ENCODE measurements at places on chromosomes 6 and 20. TPM values are rescaled to one million over a fixed set of nuclear protein-coding genes. Genes with fewer than 3 reads are reported as not detected.

Gene TTI1
- 21.2 TPM for total RNA-seq

DNA sequence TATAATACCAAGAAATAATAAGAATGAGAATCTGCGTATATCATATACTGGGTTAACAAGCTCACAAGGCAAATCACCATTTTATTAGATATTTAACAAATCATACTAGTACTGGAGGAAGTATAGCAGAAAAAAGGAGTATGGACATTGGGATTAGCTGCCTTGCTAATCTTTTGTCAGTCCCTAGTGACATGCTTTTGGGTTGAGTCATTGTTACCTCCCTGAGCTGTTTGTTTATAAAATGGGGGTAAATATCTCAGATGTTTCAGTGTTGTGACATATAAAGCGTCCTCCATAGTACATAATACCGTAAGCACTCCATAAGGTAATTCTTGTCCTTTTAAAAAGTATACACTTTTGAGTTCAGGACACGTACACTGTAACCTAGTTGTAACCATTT, 107.0 kb downstream of the ESR1 start:
- no peaks in the 10 kb centered on the region for H3K27me3 ChIP-seq
- H3K36me3 ChIP-seq, result no peaks in the 10 kb centered on the region
- DNase-seq, result no peak

DNA sequence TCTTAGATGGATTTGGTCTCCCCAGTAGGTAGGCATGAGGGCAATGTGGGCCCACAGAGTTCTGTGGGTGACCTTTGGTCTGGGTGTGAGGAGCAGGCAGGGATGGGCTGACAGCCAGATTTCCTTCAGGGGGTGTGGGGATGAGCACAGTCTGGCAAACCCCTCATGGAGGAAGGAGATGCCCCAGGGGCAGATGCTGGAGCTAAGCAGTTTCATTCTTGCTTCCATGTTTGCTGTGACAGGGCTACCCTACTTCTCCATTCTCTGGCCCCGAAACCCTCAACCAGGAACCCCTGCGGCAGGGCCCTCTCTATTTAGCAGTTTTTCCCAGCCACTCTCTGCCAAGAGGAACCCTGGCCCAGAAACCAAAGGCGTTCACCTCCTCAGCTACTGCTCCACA, 40.4 kb downstream of the GCLC start:
- H3K27ac ChIP-seq, result no peak overlapping the region
- H3K4me1 ChIP-seq, result no peaks in the 10 kb centered on the region
- no peak for DNase-seq
- H3K36me3 ChIP-seq, result peaks cover 36% of the 10 kb centered on the region

DNA sequence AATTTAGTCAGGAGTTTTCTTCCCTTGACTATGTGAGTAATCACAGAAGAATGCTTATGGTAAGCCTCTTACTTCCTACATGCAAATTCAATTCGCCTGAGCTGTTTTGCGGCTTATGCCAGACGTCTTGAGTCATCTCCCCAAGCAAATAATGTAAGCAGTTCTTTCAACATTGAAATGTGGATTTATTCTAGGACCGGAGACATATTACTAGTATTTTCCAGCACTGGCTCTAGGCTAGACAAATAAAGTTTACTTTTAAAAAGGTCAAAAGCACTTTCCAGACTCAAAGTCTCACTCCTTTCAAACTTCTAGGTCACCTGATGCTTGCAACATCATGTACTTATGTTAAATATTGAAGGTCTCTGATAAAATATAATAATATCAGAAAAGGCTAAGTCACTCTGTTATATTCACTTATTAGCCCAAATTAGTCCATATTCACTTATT, 38.1 kb upstream of the NOX3 start:
- no peaks in the 10 kb centered on the region for H3K4me1 ChIP-seq
- H3K27me3 ChIP-seq, result no peaks in the 10 kb centered on the region
- no peak for DNase-seq
- H3K36me3 ChIP-seq, result no peaks in the 10 kb centered on the region
- H3K4me3 ChIP-seq, result no peak overlapping the region

DNA sequence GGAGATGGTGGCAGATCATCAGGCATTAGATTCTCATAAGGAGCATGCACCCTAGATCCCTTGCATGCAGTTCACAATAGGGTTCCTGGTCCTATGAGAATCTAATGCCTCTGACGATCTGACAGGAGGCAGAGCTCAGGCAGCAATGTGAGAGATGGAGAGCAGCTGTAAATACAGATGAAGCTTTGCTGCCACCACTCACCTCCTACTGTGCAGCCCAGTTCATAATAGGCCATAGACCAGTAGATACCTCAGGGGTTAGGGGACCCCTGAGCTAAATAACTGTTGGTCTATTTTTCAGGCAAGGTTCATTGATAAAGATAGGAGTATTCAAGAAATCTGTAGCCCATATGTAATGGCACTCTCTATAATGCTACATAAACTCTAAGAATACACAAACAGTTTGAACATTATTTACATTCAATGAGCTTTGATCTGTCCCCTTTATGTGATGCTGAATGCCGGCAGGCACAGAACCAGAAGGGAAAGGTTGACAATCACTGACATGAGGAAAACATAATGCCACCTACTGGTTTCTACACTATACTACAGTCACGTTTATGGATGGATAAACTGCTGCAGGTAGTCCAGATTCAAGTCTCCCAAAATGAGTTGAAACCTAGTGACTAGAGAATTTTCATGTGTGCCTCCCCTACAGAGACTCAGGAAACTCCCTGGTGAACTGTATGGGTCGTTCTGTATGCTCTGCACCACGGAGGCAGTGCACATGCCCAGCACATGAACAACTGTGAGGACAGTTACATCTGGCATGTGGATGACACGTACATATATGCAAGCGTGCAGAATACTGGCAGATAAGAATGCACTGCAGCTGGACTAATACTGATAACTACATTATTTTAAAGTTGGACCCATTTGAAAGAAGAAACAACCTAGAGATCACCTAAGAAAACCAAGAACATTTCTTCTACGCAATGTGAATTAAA, 72.0 kb downstream of the DST start:
- no peaks in the 10 kb centered on the region for H3K36me3 ChIP-seq
- H3K27ac ChIP-seq, result no peak overlapping the region
- no peak for DNase-seq
- no peaks in the 10 kb centered on the region for H3K27me3 ChIP-seq

DNA sequence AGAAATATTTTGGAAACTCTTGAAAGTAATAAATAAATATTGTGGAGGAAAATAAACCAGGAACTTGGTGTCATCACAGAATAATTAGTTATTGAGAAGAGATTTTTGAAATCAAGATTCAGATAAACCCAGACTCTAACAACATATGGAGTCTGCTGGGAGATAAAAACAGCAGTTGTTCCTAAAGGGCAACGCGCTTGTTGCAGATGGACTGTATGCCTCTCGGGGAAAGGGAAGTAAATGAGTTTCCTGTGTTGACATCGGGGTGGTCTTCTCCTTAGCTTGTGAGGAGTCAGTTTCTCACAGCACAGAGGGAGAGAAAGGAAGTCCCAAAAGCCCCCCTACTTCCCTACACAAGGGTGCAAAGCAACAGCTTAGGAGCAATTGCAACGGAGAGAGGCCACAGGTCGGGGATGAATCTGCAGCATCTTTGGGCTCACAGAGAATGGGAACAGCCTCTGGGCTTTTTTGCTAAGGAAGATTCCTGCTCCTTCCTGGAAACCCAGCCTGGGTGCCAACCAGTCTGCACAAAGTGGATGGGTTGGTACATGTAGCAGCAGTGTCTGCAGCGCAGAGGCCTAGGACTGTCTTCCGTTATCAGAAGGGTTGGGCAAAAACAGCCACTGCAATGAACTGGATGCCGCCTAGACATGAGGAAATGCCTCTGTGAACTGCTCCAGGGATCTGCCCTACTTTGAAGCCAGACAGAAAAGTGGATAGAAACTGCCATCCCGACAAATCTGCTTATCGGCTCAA, 603.0 kb upstream of the NRSN1 start:
- H3K27me3 ChIP-seq, result no peaks in the 10 kb centered on the region
- no peaks in the 10 kb centered on the region for H3K36me3 ChIP-seq
- H3K4me3 ChIP-seq, result no peak overlapping the region
- H3K27ac ChIP-seq, result no peak overlapping the region

DNA sequence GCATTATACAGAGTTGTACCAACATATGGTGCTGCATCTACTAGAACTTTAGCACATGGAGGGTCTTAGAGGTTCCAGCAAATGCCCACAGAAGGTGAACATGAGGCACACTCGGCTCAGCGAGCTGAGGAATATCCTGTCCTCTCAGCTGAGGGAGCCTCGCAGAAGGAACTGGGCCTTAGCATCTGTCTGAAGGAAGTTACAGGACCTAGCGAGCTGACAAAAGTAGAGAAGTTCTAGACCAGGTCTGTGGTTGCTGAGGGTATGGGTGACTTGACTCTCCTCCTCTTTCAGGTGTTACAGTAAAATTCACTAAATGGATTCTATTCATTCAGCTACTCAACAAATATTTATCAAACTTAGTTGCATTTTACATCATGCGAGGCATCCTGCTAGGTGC, 157.2 kb downstream of the ZDHHC14 start:
- no peak overlapping the region for H3K27ac ChIP-seq
- H3K4me1 ChIP-seq, result peaks cover 13% of the 10 kb centered on the region
- no peak overlapping the region for H3K4me3 ChIP-seq
- no peaks in the 10 kb centered on the region for H3K36me3 ChIP-seq
- no peaks in the 10 kb centered on the region for H3K27me3 ChIP-seq

GRCh38 chr20:53691060-53691810, 97.6 kb upstream of the ZNF217 start:
- no peaks in the 10 kb centered on the region for H3K36me3 ChIP-seq
- peaks cover under 1% of the 10 kb centered on the region for H3K4me1 ChIP-seq
- no peak overlapping the region for H3K27ac ChIP-seq
- no peak for DNase-seq
- H3K4me3 ChIP-seq, result no peak overlapping the region
- no peaks in the 10 kb centered on the region for H3K27me3 ChIP-seq

- H3K4me1 ChIP-seq, result no peaks in the 10 kb centered on the region
- no peaks in the 10 kb centered on the region for H3K36me3 ChIP-seq
- peaks cover 6% of the 10 kb centered on the region for H3K27me3 ChIP-seq
- no peak overlapping the region for H3K27ac ChIP-seq
- no peak overlapping the region for H3K4me3 ChIP-seq
Measured at GRCh38 chr6:12527339-12527738, 189.2 kb upstream of the PHACTR1 start.

- no peaks in the 10 kb centered on the region for H3K36me3 ChIP-seq
- no peak overlapping the region for H3K27ac ChIP-seq
- H3K4me1 ChIP-seq, result no peaks in the 10 kb centered on the region
- DNase-seq, result no peak
- no peaks in the 10 kb centered on the region for H3K27me3 ChIP-seq
- H3K4me3 ChIP-seq, result no peak overlapping the region
Measured at GRCh38 chr6:80411486-80411885, 305.0 kb downstream of the BCKDHB start.

- DNase-seq, result no peak
- no peaks in the 10 kb centered on the region for H3K27me3 ChIP-seq
- no peak overlapping the region for H3K4me3 ChIP-seq
- peaks cover 7% of the 10 kb centered on the region for H3K4me1 ChIP-seq
- H3K27ac ChIP-seq, result peak overlapping the region; percentile 49
- H3K36me3 ChIP-seq, result peaks cover 68% of the 10 kb centered on the region
Measured at GRCh38 chr6:36610956-36611336, 16.8 kb downstream of the SRSF3 start.

Gene LY86
- not detected for total RNA-seq
